Brain pericyte (primary cell): ENCODE measurements at places on chromosomes 2 and 18.

DNA sequence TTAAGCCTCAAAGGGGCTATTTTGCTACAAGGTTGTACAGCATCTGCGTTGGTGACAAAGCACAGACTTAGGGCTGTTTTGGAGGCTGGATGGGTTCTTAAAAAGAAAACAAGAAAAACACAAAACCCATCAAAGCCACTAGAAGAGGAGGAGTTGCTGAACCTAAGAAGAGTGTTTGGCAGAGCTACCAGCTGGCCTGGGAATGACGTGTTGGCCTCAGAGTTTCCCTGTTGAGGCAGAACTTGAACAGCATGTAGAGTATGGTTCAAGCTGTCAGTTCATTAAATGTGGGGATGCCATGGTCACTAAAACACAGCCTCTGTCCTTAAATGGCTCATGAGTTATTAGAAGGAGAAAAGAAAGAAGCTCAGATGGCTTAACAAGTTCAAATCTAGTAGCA lies 162.5 kb downstream of the TTC32 start:
- DNase-seq: peak; percentile 39

DNA sequence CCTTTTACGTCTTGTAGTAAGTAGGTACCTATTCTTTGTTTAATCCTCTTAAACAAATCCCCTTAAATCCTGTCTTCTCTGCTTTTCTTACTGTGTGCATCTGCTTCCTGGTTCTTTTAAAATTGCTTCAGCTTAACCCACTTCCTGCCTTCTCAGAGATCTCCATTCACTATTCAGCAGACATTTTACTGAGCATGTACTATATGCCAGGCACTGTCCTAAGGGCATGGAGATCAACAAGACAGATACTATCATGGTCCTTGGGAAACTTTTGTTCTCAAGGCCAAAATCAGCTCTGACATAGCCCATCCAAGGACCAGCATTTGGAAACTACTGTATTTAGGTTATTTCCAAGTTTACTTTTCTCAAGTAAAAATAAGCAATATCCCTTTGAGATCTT lies 227.5 kb downstream of the TPGS2 start:
- no peak for DNase-seq

DNA sequence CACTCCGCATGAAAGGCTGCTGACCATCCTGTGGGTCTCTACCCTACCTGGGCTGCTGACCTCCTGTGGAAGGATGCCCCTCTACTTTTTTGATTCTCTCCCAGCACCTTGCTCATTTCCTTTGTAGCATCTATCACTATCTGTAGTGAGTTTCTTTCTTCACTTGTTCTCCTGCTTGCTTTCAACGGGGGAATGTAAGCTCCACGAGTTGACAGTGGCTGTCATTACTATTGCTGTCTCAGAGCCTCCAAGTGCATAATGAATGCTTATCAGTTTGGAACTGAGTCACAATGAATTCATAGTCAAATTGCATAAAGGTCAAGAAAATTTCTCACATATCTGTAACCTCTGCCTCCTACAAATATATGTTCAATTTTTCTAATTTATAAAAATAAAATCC lies 477.7 kb downstream of the PLCL1 start:
- no peak for DNase-seq

GRCh38 chr2:121197369-121198091 lies 87.5 kb downstream of the TFCP2L1 start:
- no peak for DNase-seq

GRCh38 chr2:231617059-231617926 lies 24.6 kb downstream of the TEX44 start:
- DNase-seq: no peak

DNA sequence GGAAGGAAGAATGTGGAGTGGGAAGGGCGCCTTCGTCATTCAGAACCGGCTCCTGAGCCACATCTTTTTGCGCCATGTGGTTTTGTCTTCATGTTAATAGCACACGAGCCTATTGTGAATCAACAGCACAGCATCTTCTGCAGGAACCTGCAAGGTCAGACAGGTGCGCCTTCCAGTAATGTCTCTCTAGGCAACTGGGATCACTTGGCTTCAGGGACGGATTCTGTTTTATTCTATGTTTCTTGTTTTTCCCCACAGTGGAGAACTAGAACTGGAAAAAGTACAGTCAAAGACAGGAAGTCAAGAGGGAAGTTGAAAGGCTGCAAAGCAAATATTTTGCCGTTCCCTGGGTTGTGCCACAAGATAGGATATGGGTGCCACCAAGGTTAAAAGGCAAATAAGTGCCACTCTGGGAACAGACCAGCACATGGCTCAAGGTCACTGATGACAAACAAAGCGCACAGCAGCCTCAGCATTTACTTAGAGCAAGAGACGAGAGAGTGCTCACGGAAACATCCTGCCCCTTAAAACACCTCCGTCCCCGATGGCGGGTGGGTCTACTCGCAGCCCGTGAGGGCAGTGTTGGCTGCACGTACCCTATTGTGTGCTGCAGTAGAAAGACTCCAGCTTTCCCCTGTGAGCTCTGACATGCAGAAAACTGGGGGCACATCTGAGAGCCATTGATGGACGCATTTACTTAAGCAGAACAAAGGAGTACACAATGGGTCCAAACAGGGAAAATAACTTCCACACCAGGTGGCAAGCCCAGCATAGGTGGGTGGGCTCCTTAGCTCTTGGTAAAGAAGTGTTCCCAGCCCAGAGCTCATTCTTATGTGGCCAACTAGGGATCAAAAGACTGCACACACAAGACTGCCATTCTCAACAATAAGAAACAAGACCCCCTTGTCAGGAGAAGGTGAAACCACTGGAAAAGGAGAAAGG lies 107.2 kb upstream of the PARD3B start:
- DNase-seq: no peak

DNA sequence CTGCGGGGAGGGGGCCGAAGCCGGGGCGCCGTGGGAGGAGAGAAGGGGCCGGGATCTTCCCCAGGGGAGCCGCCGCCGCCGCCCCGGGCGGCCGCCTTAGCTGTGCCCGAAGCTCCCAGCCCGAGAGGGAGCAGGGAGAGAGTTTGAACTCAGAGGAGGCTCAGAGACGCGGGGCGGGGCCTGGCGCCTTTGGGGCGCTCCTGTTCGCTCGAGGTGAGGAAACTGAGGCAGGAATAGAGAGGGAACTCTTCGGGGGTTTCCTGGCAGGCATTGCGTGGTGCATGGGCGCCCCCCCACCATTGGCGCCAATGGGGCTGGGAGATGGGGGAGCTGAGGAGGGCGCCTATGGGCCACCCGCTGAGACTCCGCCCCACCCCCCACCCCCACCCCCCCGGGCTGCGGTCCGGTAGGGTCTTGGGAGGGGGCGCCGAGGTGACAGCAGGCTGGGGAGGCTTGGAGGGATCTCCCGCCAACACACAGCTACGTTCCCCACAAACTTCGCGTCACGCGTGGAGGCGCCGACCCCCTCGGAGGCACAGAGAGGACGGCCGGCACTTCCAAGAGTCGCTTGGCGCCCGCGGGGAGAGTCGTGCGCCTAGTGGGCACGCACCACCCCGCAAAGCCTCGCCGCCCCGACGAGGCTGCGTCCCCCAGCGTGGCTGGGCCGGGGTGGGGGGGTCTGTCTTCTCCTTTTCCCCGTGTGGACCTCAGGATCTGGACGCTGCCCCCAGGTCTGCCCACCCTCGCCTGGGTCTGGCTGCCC lies 680 bp downstream of the CTDSP1 start:
- DNase-seq: no peak

DNA sequence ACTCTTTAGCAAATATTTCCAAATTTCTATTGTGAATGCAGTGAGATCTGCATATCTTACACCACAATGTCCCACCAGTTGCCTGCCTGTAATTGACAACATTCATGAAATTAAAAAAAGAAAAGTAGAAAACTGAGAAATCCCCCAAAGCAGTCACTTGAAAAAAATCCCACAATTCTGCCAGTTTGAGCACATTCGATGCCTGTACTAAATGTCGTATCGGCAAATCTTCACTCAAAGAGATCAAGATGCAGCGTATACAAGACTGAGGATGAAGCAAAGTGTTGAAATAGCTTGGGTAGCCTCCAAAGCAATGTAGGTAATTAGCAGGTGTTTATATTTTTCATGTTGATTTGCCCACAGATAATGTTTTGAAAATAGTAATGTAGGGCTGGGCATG lies 186.7 kb upstream of the ZEB2 start:
- DNase-seq: no peak

- no peak for DNase-seq
These were observed 13.6 kb upstream of the LIPG start for GRCh38 chr18:49548229-49548636.

- no peak for DNase-seq
These were observed 92.8 kb downstream of the HDAC4 start for GRCh38 chr2:239307921-239308613.

GRCh38 chr2:57908736-57909161 lies 137.9 kb upstream of the VRK2 start:
- DNase-seq: no peak

GRCh38 chr2:7430869-7431641 lies 513.8 kb downstream of the RNF144A start:
- DNase-seq: no peak

GRCh38 chr2:229869226-229869625 lies 52.6 kb downstream of the TRIP12 start:
- no peak for DNase-seq

- no peak for DNase-seq
These were observed 185.1 kb upstream of the HAAO start for GRCh38 chr2:42977270-42978174.

GRCh38 chr2:195313962-195314361 lies 343.1 kb upstream of the SLC39A10 start:
- DNase-seq: no peak

DNA sequence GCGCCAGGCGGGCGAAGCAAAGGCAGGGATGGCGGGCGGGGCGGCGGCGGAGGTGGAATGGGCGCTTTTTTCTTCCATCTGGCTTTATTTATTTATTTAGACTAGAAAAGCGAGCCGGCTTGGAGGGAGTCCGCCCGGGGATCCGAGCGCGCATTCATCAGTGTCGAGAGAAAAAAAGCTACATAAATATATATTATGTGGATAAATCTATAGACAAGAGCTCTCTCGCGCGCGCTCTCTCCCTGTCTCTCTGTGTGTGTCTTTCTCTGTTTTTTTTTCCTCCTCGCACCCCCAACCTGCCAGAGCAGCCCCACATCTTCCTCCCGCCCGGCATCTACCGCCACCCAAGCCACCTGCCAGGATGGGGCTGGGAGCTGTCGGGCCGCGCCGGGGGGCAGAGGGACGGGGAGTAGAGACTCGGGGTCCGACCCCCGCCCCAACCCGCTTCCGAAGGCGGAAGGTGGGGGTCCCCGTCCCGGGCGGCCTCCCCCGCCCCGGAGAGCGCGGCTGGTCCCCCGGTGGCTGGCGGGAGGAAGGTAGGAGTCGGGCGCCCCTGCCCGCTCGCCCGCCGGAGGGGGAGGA lies 972 bp upstream of the CELF4 start:
- DNase-seq: no peak

GRCh38 chr2:212640428-212640827 lies 101.8 kb upstream of the ERBB4 start:
- no peak for DNase-seq

DNA sequence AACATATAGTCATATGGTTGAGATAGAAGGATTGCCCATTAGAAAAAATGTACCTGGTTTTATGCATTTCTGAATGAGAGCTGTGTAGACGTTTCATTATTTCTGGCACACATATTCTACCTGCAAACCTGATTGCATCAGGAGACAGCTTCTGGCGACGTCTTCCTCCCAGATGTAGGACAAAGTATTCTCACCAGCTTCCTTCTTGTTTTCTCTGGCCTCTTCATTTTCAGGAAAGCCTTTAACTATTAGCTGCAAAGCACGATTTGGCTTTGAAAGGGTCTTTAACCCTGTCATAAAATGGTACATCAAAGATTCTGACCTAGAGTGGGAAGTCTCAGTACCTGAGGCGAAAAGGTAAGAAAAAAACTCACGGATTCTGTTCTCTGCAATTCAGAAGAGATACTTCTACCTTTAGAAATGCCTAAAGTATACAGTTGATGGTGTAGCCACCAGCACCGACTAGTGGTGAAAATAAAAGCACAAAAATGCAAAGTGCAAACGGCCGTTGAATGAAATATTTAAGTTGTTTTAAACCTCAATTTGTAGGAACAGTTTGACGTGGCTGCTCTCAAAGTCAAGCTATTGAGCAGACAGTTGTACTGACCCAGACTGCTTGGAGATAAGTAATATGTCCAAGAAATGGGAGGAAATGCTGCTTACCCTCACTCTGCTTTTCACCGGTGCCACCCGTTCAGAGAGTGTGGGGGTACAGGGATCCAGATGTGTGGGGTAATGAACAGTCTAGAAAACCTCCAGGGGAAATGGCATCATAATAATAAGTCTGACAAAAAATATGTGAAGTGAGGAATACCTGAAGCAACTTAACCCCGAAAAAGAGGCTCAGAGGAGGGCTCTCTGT lies 20.2 kb downstream of the IL18RAP start:
- no peak for DNase-seq

GRCh38 chr2:163655667-163656066 lies 80.1 kb downstream of the FIGN start:
- no peak for DNase-seq

- no peak for DNase-seq
These were observed 103.3 kb downstream of the METTL4 start for GRCh38 chr18:2468051-2468450.
